ENCODE measurements at places on chromosomes 3 and 15.

GRCh38 chr3:5035113-5035512 lies 55.9 kb downstream of the BHLHE40 start:
- H3K4me1 ChIP-seq = no peaks in the 10 kb centered on the region
- H3K4me3 ChIP-seq = no peak overlapping the region
- no peak for DNase-seq

- H3K27me3 ChIP-seq = no peaks in the 10 kb centered on the region
- H3K36me3 ChIP-seq = peaks cover 39% of the 10 kb centered on the region
- no peaks in the 10 kb centered on the region for H3K4me1 ChIP-seq
- H3K4me3 ChIP-seq = no peak overlapping the region
- DNase-seq = no peak
- no peak overlapping the region for H3K27ac ChIP-seq
Observed at GRCh38 chr3:169790687-169791429, 17.7 kb downstream of the MYNN start.

GRCh38 chr3:61565569-61565968 lies 4.2 kb downstream of the PTPRG start:
- no peak overlapping the region for H3K4me3 ChIP-seq
- no peaks in the 10 kb centered on the region for H3K36me3 ChIP-seq
- no peaks in the 10 kb centered on the region for H3K27me3 ChIP-seq

- H3K4me1 ChIP-seq = no peaks in the 10 kb centered on the region
- no peak overlapping the region for H3K27ac ChIP-seq
- H3K27me3 ChIP-seq = no peaks in the 10 kb centered on the region
- no peak overlapping the region for H3K4me3 ChIP-seq
- DNase-seq = no peak
Observed at GRCh38 chr15:76799760-76800159, 105.4 kb downstream of the SCAPER start.

GRCh38 chr3:128275316-128276145 lies 122.2 kb downstream of the EEFSEC start:
- H3K4me1 ChIP-seq = peaks cover 62% of the 10 kb centered on the region
- no peak overlapping the region for H3K4me3 ChIP-seq
- H3K27me3 ChIP-seq = no peaks in the 10 kb centered on the region

DNA sequence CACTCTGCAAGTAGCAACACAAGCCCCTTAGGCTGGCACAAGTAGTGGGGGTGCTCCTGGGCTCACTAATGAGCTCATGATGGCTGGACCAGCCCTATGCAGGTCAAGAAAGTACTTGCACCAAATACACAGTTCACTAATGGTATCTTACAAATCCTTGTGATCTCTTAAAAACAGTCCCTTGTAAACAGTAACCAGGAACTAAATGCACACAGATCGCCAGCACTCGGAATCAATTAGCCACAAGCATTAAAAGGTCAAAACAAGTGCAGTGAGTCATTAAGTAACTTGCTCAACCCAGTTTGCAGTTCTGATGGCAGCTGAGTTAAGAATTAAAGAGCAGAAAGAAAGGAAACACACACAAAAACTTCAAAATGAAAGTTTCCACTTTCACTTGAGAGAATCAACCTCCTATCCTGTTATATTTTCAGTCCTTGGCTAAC lies 43.2 kb downstream of the ARHGEF3 start:
- no peak overlapping the region for H3K27ac ChIP-seq
- H3K27me3 ChIP-seq = no peaks in the 10 kb centered on the region
- no peak for DNase-seq

GRCh38 chr3:65776081-65776480 lies 262.6 kb downstream of the MAGI1 start:
- no peaks in the 10 kb centered on the region for H3K36me3 ChIP-seq
- no peaks in the 10 kb centered on the region for H3K27me3 ChIP-seq
- H3K4me1 ChIP-seq = peaks cover 16% of the 10 kb centered on the region
- no peak overlapping the region for H3K4me3 ChIP-seq
- DNase-seq = no peak
- no peak overlapping the region for H3K27ac ChIP-seq

- peak overlapping the region; percentile 62 for H3K27ac ChIP-seq
- DNase-seq = no peak
- no peak overlapping the region for H3K4me3 ChIP-seq
- H3K36me3 ChIP-seq = peaks cover 2% of the 10 kb centered on the region
- H3K27me3 ChIP-seq = no peaks in the 10 kb centered on the region
Observed at GRCh38 chr3:185733980-185734724, 90.7 kb downstream of the IGF2BP2 start.

DNA sequence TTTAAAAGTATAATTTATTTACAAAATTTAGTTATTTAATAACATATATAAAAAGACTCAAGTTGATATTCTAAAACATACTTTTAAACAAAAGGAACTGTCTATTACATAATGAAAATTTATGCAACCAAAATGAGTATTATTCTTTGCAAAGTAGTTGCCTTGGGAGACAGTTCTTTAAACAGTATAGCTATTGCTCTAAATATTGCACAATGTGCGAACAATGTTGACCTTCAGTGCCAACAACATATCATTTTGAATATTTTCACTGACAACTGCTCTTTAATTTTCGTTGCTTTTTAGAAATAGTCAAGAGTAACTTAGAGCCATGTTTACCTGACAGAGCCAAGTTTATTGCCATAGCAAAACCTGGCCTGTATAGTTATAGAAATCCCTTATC lies 124.9 kb downstream of the ZBTB20 start:
- H3K4me3 ChIP-seq = no peak overlapping the region
- no peak overlapping the region for H3K27ac ChIP-seq
- no peaks in the 10 kb centered on the region for H3K36me3 ChIP-seq
- no peak for DNase-seq
- H3K4me1 ChIP-seq = no peaks in the 10 kb centered on the region

DNA sequence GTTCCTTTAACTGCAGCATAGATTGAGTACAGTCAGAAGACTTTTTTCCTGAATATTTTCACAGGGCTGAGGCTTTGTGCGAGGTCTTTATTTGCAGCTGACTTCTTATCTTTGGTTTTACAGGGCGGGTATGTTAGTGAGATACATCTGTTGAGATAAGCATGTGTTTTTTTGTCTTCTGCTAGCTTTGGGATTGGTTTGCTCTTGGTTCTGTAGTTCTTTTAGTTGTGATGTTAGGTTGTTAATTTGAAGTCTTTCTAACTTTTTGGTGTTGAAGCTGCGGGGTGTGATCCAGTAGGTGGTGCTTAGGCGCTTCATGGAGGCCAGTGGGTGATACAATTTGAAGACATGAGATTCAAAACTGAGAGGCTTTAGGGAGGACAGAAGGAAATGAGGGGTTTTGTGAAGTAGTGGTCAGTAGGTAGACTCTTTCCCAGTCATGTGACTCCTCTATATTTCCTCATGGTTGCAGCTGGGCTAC lies 67.9 kb upstream of the TNFSF10 start:
- H3K4me1 ChIP-seq = peaks cover 12% of the 10 kb centered on the region
- peaks cover 6% of the 10 kb centered on the region for H3K27me3 ChIP-seq
- no peak for DNase-seq
